ENCODE measurements at places on chromosomes 1 and 21. TPM values are rescaled to one million over a fixed set of nuclear protein-coding genes. Genes with fewer than 3 reads are reported as not detected.

Gene RPS6KA1
- total RNA-seq, result 48.1 TPM

Gene FAM89A
- total RNA-seq, result 6.3 TPM

Gene TSTD1
- 116 TPM for total RNA-seq

Gene CFHR5
- not detected for total RNA-seq

GRCh38 chr1:230337266-230337665 lies 88.9 kb downstream of the PGBD5 start:
- DNase-seq, result no peak

DNA sequence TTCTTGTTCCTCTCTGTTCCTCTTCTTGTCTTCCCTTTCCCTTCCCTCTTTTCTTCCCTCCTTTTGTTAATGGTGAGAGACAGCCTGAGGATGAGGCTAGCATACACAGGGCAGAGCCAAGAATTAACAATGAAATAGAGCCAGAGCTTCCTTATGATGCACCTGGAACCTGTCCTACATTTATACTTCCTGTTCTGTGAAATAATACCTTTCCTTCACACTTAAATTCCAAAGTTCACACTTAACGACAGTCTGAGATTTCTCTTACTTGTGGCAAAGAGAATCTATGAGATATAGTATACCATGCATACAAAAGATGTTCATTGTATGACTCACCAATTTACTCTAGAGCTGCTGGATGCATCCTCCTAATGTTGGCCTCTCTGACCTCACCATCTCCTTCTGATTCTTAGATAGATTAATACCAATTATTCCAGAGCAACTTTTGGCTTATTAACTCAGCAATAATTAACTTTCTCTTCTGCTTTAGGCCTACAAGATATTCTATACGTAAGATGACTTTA lies 30.8 kb upstream of the TSNAX start:
- no peak for DNase-seq

DNA sequence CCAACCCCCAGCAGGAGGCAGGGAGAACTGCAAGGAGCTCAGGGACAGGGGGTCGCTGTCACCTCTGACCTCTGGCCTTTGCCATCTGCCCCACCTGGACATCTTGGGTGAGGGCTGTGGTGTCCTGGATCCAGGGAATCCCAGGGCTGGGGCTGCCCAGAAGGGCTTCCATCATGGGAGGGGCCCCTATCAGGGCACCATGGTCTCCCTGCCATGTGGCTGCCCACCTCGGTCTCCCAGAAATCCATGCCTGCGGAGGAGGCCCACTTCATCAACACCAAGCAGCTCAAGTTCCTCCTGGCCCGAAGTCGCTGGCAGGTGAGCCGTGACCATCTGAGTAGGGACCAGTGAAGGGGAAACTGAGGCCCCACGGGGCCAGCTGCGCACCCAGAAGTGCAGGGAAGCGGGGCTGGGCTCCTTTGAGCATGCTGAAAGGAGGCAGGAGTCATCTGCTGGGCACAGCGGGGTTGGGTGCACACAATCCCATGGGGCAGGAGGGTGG lies 36.1 kb downstream of the TRIM11 start:
- no peak for DNase-seq

- DNase-seq, result no peak
These were observed 10.2 kb downstream of the TLCD4 start for GRCh38 chr1:95127380-95127779.

DNA sequence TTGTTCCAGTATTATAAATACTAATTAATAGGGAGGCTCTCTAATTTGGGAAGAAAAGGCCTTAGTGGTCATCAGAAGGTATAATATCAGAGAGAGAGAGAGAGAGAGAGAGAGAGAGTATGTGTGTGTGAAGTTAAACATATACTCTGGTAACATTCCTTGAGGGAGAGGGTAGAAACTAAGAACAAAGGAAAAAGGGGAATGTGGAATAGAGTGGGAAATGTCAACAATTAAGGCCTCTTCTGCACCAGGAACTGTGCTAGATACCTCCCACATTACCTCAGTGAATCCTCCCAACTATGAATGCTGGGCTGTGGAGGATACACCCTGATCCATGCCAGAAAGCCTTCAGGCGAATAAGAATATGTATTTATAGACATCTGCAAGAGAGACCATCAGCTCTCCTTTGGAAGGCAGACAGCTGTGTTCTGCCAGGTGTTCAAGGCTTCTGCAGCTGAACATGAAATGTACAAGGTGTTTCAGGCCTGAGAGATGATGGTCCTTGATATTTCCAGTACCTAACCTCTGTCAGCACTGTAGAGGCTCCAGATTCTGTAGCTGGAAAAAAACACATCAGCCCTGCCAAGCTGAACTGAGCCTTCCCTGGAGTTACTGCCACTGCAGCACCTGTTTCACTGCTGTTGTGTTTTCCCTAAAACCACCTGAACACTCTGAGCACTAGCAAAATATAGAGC lies 29.1 kb downstream of the TBX15 start:
- no peak for DNase-seq

DNA sequence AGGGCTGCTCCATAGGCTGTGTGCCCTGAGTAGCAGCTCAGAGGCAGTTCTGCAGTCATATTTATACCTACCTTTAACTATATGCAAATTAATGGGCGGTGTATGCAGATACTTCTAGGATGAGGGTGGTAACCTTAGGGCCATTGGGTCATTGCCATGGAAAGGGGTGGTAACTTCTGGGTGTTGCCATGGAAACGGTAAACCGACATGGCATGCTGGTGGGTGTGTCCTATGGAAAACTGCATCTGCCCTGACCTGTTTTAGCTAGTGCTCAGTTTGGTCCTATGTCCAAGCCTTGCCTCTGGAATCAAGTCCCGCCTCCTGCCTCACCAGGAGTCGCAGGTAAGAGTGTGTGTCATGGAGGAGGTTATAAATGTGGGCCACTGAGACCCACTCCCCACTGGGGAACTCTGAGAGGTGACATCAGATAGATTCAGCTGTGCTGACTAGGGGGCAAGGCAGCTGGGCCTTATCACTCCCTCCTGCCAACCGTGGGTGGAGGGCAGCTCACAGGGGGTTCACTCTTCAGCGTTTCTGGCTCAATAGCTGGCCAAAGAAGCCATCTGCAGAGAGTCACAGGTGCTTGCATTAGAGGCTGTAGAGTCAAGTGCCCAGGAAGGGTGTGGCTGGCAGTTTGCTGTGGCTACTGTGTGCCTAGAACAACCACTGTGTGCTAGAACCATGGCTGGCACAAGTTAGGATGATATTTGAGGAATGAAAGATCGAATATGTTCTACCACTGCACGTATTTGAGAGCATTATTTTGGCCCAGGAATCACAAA lies 19.0 kb downstream of the BACE2 start:
- no peak for DNase-seq

DNA sequence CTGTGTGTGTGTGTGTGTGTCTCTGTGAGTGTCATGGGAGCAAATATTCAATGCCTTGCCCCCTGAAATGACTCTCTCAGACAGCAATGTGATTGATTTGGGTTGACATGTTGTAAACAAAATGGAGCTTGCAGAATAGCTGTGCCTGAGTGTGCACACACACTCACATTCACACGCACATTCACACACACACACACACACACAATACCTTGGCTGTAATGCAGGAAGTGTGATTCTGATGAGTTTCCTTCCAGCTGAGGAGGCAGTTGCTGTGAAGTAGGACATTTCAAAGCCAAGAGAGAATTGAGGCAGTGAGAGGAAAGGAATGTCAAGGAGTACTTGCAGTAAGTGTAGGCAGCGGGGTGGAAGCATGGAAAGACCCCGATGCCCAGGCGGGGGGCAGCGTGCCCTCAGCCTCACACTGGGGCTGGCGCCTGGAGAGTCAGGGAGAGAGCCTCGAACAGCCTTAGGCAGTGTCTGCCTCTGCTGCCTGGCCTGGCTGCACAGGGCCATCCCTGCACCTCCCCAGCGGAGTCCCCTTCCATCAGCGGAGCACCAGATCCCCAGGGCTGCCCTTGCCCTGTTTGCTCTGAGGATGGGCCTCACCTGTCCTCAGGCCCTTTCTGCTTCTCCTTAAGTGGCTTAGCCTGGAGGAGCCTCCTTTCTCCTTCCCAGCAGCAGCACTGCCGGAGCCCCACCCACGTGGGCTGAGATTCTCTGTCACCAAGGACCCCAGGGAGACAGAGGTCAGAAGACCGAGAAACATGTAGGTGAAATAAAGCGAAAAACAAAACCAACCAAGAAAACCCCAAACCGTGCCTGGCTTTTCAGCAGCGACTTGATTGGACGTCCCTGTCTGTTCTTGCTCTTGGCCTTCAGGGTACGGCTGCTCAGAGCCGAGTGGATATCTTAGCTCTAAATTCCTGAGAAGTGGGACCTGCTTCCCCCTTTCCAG lies 9.2 kb downstream of the VASH2 start:
- no peak for DNase-seq

DNA sequence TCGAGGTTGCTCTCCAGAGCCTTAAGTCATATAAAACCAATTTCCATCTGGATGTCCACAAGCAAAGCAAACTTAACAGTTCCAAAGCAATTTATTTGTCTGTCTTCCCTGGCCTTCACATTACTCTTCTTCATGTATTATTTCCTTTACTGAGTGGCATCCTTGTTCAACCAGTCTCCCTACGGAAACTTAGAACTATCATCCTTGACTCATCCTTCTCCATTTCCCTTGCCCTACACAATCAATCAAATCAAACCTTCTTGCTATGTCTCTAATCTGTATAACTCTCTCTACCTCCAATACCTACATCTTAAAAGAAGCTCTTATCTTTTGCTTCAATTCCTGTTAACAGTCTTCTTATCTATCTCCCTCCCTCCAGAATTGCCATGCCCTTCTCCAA lies 25.4 kb downstream of the EGLN1 start:
- DNase-seq, result no peak

- no peak for DNase-seq
These were observed 63.1 kb upstream of the CD34 start for GRCh38 chr1:207973898-207974568.

DNA sequence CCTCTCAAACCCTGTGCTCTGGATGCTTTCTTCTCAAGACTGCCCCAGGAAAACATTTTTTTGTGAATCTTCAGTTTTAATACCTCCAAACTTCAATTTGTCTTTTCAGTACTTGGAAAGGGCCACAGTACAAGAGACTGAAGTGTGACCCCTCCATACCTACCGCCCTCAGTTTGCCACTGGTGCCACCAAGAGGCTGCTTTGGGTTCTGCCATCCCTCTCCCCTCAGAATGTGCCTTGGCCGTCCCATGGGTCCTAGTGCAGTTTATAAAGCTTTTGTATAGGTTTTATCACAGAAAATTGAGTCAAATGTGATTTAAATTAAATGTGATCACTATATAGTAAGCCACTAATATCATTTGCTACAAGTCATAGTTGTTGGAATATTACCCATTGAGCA lies 60.8 kb upstream of the PGD start:
- no peak for DNase-seq

GRCh38 chr1:93061895-93062792 lies 16.9 kb upstream of the MTF2 start:
- no peak for DNase-seq

DNA sequence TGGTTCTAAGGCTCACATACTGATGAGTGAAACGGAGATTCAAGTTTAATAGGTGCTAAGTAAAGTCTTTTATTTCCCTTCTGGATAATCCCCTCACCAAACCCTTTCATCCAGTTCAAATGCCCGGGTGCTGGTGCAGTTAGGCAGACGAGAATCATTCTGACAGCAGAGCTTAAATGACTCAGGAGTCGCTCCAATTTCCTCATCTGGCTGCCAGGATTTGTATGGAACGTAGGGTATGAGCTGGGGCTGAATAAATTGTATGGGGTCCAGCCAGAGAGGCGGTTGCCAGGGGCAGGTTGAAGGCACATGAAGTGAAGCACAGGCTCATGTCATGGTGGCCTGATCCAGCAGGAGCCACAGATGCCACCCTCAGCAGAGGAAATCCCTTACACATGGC lies 76.0 kb downstream of the PAPPA2 start:
- no peak for DNase-seq

GRCh38 chr1:4654764-4655673 lies 610 bp downstream of the AJAP1 start:
- no peak for DNase-seq

GRCh38 chr1:60835649-60836048 lies 246.7 kb upstream of the NFIA start:
- DNase-seq, result no peak

- no peak for DNase-seq
These were observed 34.1 kb upstream of the ADARB1 start for GRCh38 chr21:45040157-45040711.

DNA sequence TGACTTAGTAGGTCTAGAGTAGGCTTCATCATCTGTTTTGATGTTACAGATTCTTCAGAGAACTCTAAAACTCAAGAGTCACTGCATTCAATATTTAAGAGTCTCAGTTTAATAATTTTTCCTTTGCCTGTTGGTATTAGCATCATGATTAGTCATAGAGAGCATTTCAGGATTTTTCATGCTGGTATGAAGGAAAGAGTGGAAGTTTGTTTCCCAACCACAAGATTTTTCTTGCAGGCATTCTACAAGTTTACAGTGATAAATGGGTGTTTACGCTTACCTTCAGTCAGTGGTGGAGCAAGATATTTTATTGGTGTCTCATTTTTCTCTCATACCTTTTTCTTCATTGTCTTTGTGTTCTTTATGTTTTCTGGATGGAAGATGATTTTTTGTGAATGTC lies 58.4 kb upstream of the MYOCOS start:
- DNase-seq, result no peak

DNA sequence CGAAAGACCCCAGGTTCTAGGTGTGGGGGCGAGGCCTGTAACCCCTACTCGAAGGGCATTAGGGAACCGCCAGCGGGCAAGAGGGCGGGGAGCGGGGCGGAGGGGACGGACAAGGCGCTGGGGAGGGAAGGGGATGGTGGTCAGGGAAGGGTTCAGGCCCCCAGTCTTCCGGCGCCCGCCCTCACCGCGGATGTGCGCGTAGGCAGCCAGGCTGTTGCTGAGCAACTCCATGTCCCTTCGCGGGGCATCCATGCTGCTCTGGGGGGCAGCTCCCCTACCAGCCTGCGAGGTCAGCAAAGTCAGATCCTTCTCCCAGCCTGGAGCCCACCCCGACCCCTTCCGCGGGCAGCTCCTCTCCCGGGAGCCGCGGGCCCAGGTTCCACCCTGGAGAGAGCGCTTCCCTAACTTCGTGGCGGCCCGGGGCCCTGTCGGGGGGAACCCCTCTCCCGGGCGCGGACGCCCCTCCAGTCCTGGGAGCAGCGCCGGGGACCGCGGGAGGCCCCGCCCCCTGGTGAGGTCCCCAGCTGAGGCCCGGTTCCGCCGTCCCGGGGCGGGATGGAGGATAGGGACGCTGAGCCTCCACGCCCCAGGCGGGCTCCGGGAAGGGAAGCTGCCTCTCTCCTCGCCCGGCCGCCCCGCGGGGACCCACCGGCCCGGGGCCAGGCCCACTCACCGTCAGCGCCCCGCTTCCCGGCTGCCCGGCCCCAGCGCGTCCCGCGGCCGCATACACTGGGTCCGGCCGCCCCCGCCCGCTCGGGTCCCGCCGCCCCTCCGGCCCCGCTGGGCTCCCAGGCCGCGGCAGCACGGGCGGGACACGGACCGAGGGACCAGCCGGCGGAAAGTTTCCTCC lies 434 bp downstream of the EVA1B start:
- no peak for DNase-seq

DNA sequence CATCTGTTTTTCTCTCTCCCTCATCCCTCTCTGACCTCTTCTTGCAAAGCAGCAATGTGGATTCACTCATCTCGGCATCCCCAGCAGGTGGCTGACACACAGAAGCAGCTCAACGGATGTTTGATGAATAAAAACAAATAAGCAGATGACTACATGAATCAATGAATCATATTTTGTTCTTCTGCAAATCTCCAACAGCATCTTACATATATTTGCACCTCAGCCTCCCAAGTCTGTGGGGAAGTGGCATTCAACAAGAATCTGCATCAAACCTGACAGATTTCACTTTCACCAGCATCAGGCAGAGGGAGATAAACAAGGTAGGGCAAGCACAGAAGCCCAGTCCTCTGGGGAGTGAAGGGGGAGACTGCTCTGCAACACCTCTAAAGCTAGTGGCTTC lies 34.0 kb downstream of the CAPN8 start:
- DNase-seq, result no peak

- no peak for DNase-seq
These were observed 164.4 kb upstream of the ZRANB2 start for GRCh38 chr1:71245246-71245645.

Measured in kidney epithelial cell (primary cell).